ENCODE measurements at places on chromosomes 2 and 18.

- DNase-seq, result no peak
Measured at GRCh38 chr18:32355896-32356295, 114.8 kb downstream of the GAREM1 start.

GRCh38 chr2:144597894-144598593 lies 78.1 kb upstream of the ZEB2 start:
- no peak for DNase-seq

- DNase-seq, result no peak
Measured at GRCh38 chr2:46535360-46535759, 56.0 kb downstream of the TMEM247 start.

DNA sequence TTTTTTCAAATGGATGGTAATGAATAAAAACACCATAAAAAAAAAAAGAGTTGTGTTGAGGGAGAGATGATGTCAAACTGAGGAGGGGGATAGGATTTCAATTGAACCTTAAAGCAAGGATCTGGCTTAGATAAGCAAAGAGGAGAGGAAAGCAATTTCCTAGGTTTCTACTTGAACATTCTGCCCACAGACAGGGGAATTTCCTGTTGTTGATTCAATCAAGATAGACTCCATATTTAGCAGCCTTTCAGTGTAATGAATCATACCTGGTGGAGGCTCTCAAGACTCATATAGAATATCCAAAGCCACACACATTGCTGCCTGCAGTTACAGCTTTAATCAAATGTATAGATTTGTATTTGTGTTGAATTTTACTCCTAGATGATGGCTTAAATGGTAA lies 294.4 kb upstream of the PIK3C3 start:
- peak; percentile 16 for DNase-seq

GRCh38 chr2:25788457-25788856 lies 89.8 kb downstream of the ASXL2 start:
- DNase-seq, result no peak

DNA sequence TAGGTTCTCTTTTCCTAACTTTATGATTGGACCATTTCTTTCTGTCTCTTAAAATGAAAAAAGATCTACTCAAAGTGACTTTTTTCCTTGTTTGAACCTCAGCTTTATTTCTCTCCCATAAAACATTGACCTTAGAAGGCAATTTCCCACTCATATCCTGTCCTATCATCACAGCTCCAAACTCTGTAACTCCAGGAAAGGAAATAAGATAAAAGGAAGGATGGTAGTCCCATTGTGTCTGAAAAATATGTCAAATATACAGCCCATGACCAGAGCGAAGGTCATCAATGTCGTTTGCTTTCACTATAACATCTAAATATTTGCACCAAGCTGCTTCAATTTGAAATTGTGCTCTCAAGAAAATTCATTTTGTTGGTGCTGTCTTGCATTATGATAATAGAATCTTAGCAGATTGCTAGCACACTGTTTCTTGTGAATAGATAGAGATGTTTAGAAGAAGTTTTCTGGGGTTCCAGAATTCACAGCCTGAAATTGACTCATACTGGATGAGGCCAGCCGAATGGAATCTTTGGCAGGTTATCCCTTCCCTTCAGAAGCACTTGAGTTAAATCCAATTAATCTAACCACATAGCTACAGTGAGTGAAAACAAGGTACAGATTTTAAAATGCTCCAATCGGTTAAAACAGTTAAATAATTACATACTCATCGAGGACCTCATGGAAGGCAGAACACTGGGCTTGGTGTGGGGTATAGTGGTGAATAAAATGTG lies 95.1 kb downstream of the CRIM1 start:
- peak; percentile 83 for DNase-seq

- peak; percentile 65 for DNase-seq
Measured at GRCh38 chr2:189613650-189614420, 33.2 kb upstream of the SLC40A1 start.
